Liver (tissue), 10 donors: ENCODE measurements at places on chromosomes 1 and 21.

DNA sequence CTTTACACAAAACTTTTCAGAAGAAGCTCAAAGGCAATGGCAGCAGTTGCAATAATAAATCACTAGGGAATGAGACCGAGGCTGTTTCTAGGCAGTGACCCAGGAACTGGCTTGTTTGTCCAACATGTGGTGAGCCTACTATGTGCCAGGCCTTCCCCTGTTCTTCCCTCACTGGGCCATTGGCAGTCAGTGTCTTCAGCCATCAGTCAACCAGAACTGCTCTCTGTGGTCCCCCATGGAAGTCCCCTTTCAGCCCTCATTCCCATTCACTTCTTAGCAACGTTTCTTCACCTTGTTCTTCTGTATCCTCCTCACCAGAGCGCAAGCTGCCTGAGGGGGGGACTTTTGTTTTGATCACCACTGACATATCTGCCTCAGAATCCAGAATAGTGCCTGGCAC is 274.1 kb downstream of the RRAGC start:
- DNase-seq, result no peak

DNA sequence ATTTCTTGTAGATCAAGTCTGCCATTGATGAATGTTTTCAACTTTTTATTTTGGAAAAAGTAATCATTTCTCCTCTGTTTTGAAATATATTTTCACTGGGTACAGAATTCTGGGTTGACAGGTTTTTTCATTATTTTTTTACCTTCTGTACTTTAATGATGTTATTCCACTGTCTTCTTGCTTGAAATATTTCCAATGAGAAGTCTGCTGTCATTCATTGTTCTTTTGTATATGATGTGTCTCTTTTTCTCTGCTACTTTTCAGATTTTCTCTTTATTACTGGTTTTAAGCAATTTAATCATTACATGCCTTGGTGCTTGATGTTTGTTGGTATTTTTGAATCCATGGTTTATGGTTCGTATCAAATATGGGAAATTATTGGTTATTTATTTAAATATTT is 22.4 kb upstream of the FOXO6 start:
- DNase-seq, result no peak

- no peak for DNase-seq
Measured at GRCh38 chr1:8165595-8166360, 139.7 kb upstream of the ERRFI1 start.

DNA sequence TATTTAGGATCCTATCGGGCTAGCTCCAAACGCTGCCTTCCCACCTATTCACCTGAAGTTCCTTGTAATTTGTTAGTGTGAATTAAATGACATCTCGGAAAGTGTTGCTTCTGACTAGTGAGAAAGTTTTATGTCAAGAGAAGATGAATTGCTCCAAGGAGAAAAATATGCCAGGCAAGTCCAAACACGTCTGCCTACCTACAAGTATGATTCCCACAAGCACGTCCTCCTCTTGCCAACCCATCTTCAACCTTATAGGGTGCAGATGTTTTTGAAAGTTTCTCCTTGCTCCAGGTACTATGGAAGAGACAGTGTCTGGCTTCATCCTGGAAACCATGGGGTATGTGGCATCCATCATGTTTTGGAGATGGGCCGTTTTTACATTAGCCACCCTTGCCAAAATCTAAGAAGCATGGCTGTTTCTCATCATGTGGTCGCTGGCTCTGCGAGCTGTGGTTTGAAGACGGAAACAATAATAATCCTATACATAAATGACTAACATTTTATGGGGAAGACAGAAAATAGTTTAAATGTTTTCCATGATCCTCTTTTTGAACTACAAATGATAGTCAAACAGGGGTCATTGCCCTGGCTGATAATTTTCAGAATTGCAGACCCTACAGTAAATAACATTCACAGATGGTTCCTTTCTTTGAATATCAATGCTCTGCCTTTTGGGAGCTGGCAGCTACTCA is 505.8 kb downstream of the SMYD3 start:
- no peak for DNase-seq

DNA sequence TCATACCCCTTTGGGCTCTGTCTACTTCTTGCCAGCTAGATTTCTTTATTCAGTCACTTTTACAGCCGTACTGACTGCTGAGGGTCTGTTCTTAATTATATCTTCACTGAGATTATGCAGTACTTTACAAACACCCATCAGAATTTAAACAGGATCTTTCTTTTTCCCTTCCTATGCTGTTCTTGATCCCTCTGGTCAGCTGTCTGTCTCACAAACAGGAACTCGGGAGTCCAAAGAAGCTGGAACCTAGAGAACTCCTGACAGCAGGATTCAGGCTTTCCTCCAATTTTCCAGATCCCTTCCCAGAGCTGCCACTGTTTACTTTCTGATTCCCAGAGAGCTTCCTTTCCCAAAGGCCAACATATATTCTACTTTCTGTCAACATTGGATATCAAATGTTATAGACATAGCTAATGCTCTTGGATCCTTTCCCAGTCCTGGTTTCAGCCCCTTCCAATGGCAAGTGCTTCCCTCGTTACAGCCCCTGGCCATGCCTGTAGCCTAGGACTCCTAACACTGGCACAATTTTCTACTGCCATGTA is 59.5 kb downstream of the ATP2B4 start:
- DNase-seq, result no peak

DNA sequence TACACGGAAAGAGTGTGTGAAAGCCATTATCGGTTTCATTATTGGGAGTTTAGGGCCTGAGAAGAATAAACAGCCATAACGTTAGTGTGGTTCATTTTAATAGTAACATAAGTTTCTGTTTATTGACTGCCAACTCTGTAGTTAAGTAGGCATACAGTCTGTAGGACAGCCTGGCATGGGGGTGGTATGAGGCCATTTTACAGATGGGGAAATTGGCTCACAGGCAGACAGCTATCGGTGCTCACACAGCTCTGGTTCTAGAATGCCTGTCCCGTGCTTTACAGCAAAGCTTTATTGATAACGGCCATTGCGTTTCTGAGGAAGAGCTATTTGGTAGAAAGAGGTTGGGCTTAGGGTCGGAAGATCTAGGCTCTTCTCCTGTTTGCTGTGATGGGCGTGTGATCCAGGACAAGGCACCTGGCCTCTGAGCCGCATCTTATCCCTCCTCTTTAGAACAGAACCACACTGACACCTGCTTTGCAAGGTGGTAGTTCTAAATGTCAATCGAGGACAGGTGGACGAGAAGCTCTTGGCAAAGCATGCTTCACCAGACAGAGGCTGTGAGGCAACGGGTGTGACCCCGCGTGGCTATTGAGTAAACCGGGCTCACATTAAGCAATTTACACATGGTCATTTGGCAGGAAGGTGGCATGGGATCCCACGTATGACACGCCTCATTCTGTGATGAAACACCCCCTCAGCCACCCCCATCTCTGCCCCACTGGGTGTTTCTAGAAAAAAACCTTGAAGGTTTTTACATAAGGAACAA is 14.9 kb downstream of the ETS2 start:
- DNase-seq, result no peak

GRCh38 chr1:93239863-93240262 is 59.3 kb downstream of the CCDC18 start:
- DNase-seq, result no peak

DNA sequence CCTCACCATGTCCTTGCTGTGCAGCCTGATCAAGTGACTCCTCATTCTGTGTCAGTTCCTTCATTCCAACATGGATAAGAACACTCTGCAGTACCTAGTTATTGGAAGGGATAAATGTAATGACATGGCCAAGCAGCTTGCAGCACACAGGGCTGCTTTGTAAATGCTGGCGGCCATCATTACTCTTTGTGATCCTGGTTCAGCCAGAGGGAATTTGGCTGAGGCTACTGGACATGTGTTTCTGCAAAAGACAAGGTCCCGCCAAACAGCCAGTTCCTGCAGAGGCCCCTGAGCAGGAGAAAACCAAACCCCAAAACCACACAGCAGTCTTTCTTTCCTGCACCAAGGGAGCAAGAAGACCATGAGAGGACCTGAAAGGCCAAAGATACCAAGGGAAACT is 495.8 kb downstream of the AJAP1 start:
- DNase-seq, result no peak

- no peak for DNase-seq
Measured at GRCh38 chr1:245546875-245547274, 392.1 kb downstream of the KIF26B start.

- no peak for DNase-seq
Measured at GRCh38 chr1:64223329-64224151, 20.1 kb downstream of the UBE2U start.

DNA sequence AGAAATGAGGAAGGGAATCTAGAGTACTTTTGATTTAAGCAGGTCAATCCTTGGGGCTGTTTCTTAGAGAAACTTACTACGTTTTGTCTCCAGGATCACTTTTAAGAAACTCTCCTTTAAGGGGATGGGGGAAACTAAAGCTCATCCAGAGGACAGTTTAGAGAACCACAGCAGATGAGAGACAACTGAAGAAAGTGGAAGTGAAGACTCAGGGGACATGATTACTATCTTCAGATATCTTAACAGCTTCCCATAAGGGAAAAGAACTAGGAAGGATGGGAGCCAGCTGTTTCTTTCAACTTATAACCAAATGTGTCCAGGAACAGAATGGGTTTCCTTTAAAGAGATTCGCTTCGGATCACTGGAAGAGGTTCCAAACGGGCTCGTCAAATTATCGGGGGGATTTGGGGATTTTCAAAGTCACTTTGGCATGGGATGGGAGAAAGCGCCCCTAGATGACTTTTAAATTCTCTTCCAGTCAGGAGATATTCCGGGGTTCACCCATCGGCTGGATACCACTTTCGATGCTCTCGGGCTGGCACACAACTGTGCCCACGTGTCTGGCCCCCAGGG is 1.2 kb downstream of the SCMH1 start:
- no peak for DNase-seq

DNA sequence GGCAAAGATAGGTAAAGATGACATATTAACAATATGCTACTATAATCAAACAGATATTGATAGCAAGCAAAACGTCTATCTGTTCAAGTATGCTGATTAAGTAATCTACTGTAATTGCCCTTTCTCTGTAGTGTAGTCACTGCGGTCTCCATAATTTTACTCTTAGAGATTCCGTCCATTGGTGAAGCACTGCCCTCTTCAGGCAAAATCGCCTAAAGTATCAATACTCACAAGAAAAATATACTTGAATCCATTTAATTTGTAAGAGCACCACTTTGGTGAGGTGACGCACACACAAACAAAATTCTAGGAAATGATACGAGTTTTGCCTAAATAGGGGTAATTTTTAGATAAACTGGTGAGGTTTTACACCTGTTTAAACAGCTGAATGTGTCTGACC is 434.6 kb upstream of the CHRM3 start:
- no peak for DNase-seq

GRCh38 chr21:16945580-16945979 is 567.3 kb upstream of the CXADR start:
- no peak for DNase-seq

DNA sequence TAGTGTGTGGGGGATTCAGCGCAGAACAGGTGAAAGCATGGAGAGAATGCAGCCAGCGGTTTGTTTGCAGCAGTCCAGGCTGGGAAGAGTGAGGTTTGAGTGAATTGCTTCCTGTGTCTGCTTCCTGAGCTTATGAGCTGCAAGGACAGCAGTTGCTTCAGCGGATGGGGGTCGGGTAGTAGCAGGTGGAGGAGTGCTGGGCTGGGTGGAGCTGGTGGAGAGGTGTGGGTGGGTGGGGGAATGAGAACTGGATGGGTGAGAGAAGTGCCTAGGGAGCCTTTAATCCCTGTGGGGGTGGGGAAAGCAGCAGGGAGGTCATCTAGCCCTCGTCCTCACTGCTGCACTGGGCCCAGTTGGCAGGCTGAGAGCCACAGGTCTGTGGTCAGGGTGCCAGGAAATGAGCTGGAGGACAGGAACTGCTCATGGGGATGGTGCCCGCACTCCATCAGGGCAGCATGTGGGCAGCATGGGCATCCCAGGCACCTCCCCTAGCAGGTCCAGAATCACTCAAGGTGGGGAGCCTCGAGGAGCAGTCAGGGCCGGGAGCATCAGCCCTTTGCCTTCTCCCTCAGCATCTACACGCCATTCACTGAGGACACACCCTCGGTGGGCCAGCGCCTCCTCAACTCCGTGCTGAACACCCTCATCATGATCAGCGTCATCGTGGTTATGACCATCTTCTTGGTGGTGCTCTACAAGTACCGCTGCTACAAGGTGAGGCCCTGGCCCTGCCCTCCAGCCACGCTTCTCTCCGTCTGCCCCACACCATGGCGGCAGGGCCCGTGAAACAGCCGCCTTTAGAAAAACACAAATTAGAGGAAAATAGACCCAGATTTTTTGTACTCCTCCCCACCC is 14.8 kb downstream of the PSEN2 start:
- DNase-seq, result no peak

GRCh38 chr1:112501810-112502641 is 6.7 kb upstream of the WNT2B start:
- DNase-seq, result peak; percentile 54

GRCh38 chr1:4825800-4826450 is 171.5 kb downstream of the AJAP1 start:
- DNase-seq, result no peak

- DNase-seq, result no peak
Measured at GRCh38 chr1:180627411-180627810, 4.4 kb upstream of the XPR1 start.

DNA sequence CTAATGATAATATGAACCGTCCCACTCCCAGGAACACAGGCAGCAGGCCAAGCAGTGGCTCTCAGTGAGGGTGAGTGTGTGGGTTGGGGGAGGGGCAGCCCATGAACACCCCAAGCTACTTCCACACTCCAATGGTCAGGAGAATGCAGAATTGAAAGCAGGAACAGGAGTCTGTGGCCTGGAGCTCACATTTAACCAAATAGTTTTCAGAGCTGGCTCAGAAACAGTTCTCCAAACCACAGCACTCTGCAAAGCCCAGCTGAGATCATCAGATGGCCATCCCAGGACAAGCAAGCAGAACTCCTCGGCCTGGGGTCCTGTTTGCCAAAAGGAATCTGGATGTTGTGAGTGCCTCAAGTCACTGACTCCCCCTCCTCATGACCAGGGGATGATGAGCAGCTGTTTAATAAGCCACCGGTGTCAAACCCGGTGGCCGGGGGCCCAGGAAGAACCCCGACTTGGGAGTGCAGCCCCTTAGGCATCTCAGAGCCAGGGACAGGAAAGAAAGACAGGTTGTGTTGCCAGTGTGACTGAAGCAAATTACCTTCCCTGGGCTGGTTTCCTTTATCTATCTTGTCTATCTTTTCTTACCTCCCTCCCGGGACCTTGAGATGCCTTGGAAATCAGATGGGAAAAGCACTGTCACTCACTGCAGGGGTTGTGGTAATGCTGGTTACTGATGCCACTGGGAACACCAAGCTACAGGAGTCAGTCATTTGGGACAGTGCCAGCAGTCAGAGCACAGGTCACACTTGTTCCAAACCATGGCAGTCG is 20.4 kb downstream of the DEGS1 start:
- no peak for DNase-seq

DNA sequence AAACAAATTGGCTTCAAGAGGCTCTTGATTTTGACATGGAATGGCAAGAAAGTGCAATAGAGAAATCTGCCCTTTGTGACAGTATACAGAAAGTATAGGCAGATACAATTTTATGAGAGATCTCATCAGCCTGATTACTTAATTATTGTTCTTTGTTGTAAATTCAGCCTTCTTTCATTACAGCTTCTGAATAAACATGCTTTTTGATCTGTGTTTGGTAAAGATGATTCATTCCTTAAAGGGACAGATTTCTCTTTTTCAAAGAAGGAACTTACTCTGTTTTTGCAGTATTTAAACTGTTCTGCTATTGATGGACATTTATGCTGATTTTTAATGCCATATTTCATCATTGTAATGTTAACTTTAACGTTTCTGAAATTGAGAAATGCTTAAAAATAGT is 13.7 kb upstream of the MPC2 start:
- DNase-seq, result no peak

- no peak for DNase-seq
Measured at GRCh38 chr21:45768011-45768739, 124.7 kb downstream of the PCBP3 start.
